ENCODE measurements at places on chromosomes 5 and 9. TPM values are rescaled to one million over a fixed set of nuclear protein-coding genes. Genes with fewer than 3 reads are reported as not detected.

Gene SLC25A25
- total RNA-seq: 15.5 TPM

- no peak overlapping the region for H3K4me3 ChIP-seq
- H3K27me3 ChIP-seq: peaks cover 73% of the 10 kb centered on the region
- peaks cover 15% of the 10 kb centered on the region for H3K4me1 ChIP-seq
Observed at GRCh38 chr5:154543380-154543779, 65.4 kb upstream of the HAND1 start.

Gene ANKRD31
- total RNA-seq: 0.56 TPM

Gene CENPK
- total RNA-seq: 15.3 TPM

- H3K4me1 ChIP-seq: peaks cover 26% of the 10 kb centered on the region
- no peaks in the 10 kb centered on the region for H3K36me3 ChIP-seq
- peak; percentile 89 for DNase-seq
- peak overlapping the region; percentile 52 for H3K4me3 ChIP-seq
- no peaks in the 10 kb centered on the region for H3K27me3 ChIP-seq
Observed at GRCh38 chr5:112338681-112339337, 80.3 kb downstream of the EPB41L4A start.

DNA sequence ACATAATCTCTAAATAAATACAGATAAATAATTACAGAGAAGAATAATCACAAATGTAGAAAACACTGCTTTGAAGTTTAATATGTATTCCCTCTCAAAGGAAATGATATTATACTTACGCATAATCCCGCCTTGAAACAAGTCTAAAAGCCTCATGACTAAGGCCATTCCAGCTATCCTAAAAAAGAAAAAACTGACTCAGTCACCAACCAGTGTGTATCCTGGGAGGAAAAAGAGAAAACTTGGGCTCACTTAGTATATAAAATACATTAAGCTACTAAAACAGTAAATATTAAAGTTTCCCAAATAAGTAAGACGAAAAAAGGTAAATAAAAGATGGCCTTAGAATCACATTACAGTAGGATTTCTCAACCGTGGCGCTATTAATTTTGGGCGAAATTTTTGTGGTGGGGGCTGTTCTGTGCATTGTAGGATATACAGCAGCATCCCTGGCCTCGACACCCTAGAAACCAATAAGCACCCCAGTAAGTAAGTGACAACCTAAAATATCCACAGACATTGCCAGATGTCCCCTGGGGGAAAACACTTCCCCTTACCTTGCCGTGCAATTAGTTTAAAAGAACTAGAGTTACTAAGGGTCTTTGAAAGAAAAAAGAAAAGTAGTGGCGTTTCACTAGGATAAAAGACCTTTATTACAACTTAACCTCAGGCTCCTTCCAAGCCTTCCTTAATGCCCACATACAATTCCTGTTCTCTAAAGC lies 1.1 kb downstream of the HSPA9 start:
- H3K4me1 ChIP-seq: peaks cover 26% of the 10 kb centered on the region
- H3K27me3 ChIP-seq: no peaks in the 10 kb centered on the region
- peak overlapping the region; percentile 95 for H3K4me3 ChIP-seq
- no peak for DNase-seq

DNA sequence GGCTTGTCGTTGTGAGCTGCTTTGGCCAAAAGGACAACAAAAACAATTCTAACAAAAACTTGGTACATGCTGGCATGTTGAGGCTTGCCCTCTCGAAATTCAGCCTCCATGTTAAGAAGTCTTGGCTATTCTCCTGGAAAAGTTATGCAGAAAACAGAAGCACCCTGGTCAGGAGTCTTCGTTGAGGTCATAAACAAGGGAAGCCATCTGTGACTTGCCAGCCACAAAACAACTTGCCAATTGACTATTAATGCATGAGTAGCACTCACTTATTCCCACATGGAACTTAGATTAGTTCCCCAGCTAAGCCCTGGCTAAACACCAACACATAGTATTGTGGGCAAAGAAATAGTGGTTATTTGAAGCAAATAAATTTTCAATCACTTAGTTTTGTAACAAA lies 521.0 kb upstream of the CHD1 start:
- no peaks in the 10 kb centered on the region for H3K4me1 ChIP-seq
- no peak overlapping the region for H3K27ac ChIP-seq
- H3K4me3 ChIP-seq: no peak overlapping the region
- peak; percentile 4 for DNase-seq

Gene DPP7
- total RNA-seq: 157 TPM

GRCh38 chr5:152549709-152550108 lies 144.6 kb upstream of the NMUR2 start:
- no peak for DNase-seq
- no peak overlapping the region for H3K27ac ChIP-seq
- no peaks in the 10 kb centered on the region for H3K27me3 ChIP-seq
- no peak overlapping the region for H3K4me3 ChIP-seq

DNA sequence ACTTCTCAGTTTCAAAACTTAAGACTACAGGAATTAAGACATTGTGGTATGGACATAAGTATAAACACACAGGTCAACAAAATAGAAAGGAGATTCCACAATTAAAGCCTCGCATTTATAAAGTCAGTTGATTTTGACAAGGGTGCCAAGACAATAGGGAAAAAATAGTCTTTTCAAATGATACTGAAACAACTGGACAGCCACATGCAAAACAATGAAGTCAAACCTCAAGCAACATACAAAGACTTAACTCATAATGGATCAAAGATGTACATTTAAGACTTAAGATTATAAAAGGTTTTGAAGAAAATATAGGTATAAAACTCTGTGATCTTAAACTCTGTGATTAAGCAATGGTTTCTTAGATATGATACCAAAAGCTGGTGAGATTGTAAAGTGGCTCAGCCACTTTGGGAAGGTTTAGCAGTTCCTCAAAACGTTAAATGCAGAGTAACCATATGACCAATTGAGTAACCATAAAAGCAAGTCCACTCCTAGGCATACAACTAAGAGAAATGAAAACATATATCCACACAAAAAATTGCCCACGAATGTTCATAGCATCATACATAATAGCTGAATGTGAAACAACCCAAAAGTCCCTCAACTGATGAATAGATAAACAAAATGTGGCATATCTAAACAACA lies 22.0 kb downstream of the HINT1 start:
- H3K4me1 ChIP-seq: no peaks in the 10 kb centered on the region
- no peak overlapping the region for H3K4me3 ChIP-seq
- no peaks in the 10 kb centered on the region for H3K36me3 ChIP-seq
- no peaks in the 10 kb centered on the region for H3K27me3 ChIP-seq
- DNase-seq: no peak
